Activated CD4-positive, alpha-beta T cell treated with anti-CD3 and anti-CD28 coated beads, Interleukin-2, amount 50 U/mL, for 4 hours (primary cell): ENCODE measurements at places on chromosomes 2 and 18.

GRCh38 chr2:240913810-240914644 is 7.9 kb downstream of the CROCC2 start:
- DNase-seq, result peak; percentile 45

DNA sequence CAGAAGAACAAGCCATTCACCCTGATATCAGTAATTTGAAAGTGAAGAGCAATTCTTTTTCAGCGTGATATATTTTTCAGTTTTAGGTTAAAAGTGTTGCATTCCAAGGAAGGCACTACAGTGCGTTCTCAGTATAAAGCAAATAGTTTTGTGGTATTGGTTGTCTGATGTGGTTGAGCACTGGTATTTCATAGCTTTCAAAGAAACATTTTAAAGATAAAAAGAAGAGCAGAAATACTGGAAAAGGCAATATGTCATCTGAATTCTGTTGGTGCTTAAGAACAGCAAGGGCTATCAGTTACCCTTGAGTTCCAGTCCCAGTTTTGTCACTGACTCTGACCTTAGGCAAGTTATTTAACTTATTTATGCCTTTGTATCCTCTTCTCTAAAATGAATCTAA is 191.6 kb downstream of the BABAM2 start:
- DNase-seq, result no peak

DNA sequence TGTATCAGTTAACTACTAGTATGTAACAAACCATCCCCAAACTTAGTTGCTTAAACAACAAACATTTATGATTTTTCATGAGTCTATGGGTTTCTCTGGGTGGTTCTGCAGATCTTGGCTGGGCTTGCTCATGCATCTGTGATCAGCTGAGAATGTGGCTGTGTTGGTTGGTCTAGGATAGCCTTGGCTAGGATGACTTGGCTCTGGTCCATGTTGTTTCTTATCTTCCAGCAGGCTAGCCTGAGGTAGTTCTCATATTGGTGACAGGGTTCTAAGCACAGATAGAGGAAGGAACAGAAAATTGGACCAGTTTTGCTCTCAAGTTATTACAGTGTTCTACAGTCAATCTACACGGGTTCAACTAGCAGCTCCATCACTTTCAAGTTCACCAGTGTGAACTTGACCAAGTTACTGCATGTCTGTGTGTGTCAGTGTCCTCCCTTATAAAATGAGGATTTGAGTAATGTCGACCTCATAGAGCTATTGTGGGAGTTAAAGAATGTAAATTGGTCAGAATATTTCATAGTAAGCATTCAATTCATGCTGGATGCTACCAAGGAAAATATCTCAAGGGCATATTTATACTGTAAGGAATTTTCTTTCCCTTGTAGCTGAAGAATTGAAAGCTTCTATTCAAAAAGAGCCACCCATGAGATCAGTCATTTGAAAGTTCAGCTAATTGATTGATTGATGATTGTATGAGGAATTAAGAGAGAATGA is 65.3 kb downstream of the MYO3B start:
- DNase-seq, result no peak

GRCh38 chr2:43367012-43367782 is 140.8 kb upstream of the ZFP36L2 start:
- DNase-seq, result no peak
